MM.1S (cell line): ENCODE measurements at places on chromosomes 3 and 15.

DNA sequence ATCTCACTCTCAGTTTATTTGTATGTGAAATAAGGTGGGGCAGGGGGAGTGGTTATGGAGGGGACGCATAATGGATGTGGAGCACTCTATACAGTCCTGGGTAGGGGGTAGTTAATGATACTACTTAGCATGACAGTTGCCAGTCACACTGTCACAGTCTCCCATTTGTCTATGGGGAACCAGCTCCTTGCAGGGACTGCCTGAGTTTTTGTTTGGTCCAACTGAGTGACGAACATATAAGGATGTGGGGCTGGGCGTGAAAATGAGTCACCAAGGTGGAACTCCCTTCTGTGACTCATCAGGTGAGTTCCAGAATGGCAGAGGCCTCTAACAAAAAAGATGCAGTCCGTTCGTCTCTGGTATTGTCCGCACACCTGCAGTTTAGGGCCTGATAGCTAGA, 235.3 kb upstream of the ST8SIA2 start:
- no peak for DNase-seq

DNA sequence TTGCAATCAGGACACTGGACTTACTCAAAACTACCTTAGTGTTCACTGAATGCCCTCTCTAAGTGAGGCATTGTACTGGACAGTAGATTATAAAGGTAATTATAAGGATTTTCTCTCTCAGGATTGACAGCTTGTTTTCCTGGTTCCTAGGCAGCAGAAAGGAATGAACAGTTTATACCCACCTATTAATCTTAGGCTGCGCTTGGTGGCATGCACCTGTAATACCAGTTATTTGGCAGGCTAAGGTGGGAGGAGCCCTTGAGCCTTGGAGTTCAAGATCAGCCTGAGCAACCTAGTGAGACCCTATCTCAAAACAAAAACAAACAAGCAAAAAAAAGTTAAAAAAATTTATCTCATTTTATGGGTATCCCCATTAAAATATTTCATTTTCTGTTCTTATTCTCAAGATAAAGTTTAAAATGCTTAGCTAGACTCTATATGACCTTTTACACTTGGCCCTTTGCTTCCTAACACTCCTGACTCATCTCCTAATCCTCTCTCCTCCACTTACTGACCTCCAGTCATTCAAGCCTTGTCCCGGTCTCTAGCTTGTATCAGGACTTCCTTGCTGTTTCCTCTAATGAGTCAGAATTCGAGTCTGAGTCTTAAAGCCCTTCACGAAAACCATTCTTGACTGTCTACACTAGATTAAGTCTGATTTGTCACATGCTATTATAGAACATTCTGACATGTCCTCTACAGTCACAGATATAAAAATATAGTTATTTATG, 348.6 kb downstream of the NLGN1 start:
- no peak for DNase-seq

- DNase-seq = no peak
These were observed 222.4 kb downstream of the OPA1 start for GRCh38 chr3:193815246-193816027.

DNA sequence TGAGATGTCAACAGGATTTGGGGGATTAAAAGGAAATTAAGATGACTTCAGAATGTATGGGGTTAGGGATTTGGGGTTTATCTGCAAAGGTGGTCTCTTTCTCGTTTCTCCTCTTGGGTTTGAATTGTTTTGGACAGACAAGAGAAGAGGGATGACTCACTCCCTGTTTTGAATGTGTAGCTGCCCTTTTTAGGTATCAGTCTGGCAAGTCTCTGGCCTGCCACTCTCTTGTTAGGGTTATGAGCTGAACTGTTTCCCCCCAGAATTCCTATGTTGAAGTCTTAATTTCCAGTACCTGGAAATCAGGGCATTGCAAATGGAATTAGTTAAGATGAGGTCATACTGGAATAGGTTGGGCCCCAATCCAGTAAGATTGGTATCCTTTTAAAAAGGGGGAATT, 291.7 kb downstream of the MEX3B start:
- DNase-seq = no peak

DNA sequence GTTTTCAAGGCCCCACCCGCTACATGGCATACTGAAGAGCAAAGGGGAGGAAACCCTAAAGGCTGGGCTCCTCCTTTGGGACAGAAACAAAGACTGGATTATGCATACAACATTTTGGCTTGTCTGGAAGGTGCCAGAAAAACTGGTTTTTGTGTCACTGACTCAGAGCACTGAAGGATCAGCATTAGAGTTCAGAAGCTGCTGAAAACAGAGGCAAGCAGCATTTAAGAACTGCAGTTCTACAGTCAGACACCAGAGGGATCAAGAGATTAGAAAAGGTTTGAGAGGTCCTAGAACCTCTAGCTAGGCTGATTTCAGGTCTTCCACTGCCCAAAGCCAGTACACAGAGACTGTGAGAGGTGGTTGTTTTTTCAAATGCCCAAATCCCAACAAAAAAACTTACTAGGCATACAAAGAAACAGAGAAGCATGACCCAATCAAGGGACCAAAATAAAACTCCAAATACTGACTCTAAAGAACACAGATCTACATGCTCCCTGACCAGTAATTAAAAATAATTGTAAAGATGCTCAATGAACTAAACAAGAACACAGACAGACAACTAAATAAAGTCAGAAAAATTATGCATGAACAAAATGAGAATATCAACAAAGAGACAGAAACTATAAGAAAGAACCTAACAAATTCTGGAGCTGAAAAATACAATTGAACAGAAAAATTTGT, 91.2 kb downstream of the SENP2 start:
- peak; percentile 76 for DNase-seq

DNA sequence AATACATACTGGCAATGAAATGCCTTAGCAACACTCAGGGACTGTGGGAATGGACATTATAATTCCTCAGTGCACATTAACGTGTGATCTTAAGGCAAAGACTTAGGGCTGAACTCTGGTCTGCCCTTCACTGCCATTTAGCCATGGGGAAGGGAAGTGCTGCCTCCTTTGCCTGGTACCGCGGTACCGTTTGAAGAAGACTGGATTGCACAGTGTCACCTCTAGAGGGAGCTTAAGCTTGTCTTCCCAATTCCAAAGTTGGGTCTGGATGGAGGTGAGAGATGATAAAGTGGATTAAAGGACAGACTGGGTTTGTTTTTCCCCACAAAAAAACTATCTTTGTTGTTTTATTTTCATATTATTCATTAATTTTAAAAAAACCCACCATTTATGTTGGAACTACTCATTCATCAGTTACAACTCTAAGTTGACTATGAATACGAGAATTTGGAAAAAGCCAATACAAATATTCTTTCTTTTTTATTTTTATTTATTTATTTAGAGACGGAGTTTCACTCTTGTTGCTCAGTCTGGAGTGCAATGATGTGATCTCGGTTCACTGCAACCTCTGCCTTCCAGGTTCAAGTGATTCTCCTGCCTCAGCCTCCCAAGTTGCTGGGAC, 60.0 kb upstream of the SYN2 start:
- peak; percentile 11 for DNase-seq

DNA sequence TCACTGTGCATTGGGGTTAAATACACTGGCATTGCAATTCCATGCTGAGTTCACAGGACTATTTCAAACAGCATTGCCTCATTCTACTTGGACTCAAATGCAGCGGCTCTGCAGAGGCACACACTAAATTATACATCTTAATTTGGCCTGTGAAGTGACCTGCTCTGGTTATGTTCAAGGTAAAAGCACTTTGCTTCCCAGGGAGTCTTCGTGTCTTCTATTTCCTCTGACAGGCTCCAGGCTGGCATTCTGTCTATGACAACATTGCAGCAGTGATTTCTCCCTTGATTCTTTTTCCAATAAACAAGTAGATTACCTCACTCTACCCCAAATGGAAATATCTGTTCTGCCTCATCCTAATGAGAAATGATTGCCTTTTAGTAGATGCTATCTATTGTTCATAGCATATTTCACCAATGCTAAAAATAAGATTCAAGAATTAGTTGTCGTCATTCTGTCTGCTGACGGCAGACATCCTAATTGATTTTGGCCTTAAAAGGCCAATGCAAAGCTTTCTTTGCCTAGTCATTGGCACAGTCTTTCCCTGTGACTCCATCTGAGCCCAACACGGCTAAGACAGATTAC, 33.8 kb downstream of the FMN1 start:
- DNase-seq = no peak

- DNase-seq = peak; percentile 73
These were observed 13.0 kb downstream of the TGM5 start for GRCh38 chr15:43253431-43254403.

DNA sequence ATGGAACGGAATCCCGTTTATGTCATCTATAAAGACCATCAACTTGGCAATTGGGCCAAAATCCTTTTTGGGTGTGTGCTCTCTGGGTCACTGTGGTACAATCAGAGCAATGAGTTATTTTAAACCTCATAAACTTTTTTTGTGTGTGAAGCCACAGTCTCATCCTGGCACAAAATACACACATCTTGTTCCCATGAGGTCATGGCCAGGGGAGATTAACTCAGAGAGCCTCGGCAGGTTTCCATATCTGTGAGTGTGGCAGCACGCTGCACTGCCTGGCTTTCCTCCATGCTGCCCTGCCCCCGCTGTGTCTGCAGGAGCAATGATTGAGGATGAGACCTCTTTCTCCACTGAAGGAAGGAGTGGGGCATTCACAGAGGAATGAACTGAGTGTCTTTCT, 54.0 kb upstream of the DLG1 start:
- DNase-seq = no peak

GRCh38 chr3:194206320-194206719, 70.4 kb downstream of the HES1 start:
- DNase-seq = no peak

DNA sequence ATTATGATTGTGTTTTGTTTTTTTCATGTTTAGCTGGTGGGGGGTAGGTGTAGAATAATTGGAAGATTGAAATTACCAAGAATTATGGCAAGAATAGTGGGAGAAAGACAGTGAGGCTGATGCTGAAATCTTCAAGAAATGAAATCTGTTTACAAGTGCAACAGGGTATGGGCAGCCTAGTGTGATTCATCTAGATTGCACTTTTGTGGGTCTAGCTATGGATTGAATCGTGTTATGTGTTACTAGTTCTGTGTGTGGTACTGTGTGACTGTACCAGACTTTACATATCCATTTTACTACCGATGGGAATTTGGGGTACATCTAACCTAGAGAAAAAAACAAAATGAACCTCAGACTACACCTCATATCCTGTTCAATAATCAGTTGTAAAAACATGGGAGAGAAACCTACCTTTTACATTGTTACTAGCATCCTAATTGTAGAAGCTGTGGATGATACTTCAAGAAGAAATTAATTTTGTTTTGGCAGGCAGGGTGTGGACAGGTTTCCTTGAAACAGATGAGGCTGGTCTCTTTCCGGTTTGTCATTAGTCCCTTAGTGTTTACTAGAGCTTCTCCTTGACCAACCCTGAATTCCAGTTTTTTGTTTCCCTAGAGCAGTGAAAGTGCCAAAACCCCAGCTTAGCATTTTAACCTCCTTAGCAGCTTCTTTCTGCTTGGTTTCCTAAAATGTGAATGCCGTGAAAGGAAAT, 47.9 kb downstream of the OPA1 start:
- DNase-seq = no peak

DNA sequence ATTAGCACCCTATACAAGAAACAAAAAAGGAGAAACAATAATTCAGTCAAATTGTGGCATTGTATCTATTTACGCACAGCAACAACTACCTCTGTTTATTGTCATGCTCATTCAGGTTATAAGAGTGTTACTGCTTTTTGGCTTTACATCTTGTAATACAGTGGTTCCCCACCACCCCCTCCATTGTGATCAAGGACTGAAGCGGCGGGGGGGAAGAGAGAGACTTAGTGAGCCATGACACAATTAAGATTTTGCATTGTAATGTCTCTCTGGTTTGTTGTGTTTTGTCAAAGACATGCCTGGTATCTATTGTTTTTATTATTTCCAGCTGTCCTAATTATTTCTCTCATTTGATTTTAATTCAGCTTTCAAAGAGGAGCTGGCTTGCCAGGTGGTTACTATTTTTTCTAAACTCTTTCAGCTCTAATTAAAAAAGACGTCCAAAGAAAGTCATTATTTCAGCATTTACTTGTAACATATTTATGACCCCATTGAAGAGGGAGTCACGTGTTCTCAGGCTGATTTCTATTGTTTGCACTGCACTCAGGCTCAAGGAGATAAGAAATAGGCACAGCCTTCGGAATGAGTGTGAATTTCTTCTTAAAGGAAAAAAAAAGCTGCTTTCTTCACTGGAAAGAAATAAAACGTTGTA, 234.4 kb upstream of the TBL1XR1 start:
- DNase-seq = no peak

- peak; percentile 39 for DNase-seq
These were observed 180.3 kb upstream of the TSC22D2 start for GRCh38 chr3:150227839-150228238.

GRCh38 chr3:57283334-57283733, 9.2 kb downstream of the ASB14 start:
- DNase-seq = no peak

DNA sequence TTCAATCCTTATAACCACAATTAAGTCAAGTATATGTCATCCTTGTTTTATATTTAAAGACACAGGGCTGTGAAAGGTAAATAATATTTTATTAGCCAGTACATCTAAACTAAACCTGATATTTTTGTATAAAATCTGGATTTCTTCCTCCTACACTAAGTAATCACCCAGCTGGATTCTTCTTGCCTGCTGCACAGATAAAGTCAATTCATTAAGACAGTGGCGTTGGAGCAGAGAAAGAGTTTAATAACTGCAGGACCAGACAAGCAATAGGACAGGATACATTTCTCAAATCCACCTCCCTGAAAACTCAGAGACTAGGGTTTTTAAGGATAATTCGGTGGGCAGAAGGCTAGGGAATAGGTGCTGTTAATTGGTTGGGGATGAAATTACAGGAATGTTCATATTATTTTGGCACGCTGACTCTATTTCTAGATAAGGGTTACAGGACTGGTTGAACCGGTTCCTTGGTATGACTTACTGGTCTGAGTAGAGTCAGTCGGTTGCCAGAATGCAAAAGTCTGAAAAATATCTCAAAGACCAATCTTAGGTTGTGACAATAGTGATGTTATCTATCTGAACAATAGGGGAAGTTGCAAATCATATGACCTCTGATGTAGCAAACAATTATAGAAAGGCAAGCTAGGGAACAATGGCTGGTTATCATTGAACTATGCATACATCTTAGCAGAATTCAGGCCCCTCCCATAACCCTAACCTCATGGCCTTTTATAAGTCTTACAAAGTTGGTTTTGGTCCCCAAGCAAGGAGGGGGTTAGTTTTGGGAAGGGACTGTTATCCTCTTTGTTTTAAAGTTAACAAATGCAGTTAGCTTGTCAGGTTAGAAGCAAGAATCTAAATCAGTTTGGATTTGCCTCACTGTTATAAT, 244.8 kb downstream of the ALCAM start:
- DNase-seq = no peak
